ENCODE measurements at places on chromosomes 1 and 21. TPM values are rescaled to one million over a fixed set of nuclear protein-coding genes. Genes with fewer than 3 reads are reported as not detected.
A peak's percentile ranks its signal among the peaks of the same experiment; 100 is the strongest.

DNA sequence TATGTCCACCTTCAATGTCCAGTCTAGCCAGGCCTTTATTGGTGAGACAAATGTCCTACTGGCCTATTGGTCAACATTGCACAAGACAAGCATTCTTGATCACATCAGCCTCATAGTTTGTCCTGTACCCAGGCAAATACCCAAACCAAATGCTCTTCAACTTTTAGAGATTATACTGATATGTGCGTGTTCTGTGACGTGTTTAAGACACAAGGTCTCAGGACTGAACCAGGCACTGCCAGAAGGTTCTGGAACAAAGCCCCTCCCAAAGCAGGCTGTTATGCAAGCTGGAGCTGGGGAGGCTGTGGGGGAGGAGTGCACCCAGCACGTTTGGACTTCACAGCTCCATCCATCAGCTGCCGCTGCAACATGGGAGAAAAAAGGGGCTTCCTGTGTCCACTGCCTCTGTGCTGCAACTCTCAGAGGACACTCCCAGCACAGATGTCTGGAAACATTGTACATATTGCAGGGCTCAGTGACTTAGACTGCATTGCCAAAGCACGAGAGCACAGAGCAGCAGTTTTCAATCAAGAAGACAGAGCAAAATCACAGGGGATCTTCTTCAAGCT lies 45.9 kb downstream of the NID1 start:
- no peaks in the 10 kb centered on the region for H3K27me3 ChIP-seq
- no peaks in the 10 kb centered on the region for H3K4me1 ChIP-seq
- DNase-seq: no peak
- H3K36me3 ChIP-seq: peaks cover 10% of the 10 kb centered on the region

GRCh38 chr1:172054172-172054571 lies 212.9 kb downstream of the DNM3 start:
- no peak for DNase-seq
- H3K36me3 ChIP-seq: no peaks in the 10 kb centered on the region
- no peaks in the 10 kb centered on the region for H3K27me3 ChIP-seq
- H3K4me1 ChIP-seq: peaks cover 2% of the 10 kb centered on the region
- H3K4me3 ChIP-seq: no peak overlapping the region

TRNP1 gene
- 48.8 TPM for total RNA-seq

DNA sequence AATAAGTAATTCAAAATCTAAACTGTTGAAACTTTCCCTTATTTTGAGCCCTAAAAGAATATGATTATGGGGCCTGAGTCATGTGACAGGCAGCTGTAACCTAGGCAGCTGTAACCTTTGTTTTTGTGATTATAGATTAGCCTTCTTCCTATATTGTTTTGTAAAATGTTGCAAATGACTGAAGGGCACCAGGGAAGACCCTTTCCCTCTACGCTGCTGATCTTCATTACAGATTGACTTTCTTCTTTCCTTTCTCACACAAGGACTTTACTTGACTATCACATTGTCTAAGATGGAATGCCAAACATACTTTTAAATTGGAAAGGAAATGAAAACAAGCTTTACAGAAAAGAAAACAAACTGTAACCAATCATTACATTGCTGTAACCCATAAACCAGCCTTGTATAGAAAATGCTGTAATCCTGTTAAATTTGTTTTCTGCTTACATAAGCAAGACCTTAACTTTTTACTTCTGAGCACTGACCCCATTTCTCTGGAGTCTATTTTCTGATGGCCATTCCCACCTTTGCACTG lies 242.2 kb downstream of the RGS7 start:
- no peaks in the 10 kb centered on the region for H3K36me3 ChIP-seq
- no peak overlapping the region for H3K4me3 ChIP-seq
- no peak overlapping the region for H3K27ac ChIP-seq

DNA sequence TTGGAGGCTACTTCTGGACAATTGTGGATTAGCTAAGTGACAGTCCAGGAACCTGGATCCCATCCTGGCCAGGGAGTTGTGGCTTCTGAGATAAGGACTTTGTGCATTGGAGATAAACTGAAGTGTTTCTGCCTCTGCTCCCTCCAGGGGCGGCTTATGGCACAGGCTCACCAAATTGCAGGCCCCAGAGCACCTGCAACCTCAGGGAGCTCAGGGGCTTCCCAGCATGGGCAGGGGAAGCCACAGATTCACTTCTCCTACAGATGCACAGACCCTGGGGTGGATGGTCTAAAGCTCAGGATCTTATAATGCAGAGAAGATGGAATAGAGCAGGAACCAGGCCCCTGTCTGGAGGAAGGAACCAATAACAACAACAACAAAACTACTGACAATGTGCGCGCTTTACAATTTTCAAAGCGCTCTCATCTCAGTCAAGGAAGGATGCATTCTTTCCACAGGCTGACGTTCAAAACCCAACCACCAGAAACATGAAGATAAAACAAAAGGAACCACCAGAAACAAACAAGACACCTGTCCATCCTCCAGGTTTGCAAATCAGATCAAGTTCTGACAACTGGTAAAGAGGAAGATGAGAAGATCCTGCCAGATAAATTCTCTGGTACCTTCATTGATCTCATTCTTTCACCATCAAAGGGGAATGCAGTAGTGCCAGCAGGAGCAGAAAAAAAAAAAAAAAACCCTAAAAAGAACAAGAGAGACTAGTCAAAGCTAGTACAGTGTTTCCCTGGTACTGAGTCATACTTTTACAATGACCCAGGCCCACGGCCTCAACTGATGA lies 121.0 kb upstream of the IRF2BP2 start:
- no peaks in the 10 kb centered on the region for H3K36me3 ChIP-seq
- no peak overlapping the region for H3K27ac ChIP-seq
- no peaks in the 10 kb centered on the region for H3K27me3 ChIP-seq
- peaks cover 29% of the 10 kb centered on the region for H3K4me1 ChIP-seq

DNA sequence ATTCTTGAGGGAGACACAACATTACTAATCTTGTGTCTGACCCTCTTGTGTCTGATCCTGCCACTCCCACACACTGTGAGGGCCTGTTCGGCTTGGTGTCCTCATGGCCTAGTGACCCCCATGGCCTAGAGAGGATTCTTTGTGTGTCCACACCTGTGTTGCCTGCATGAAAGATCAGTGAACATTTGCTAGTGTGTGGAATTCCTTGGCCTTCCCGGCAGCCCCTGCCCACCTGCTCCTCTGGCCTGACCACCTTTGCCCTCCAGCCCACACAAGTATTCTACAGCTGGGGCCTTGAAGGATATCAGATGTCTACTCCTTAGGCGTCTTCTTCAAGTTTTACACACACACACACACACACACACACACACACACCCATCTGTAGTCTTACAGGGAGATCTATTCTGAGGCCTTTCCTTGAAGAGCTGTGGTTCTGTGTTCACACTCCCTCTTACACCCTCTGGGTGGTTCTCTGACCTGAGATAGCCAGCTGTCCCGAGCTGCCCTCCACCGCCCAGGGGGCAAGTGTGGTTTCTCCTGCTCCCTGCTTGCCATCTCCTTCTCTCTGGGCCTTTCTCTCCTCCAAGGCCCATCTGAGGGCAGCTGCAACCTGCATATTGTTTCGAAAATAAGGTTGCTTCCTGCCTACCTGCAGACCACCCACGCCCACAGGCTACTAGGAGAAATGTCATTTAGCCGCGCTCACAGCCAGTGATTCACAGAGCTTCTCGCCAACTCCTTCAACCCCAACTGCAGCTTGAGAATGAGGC lies 45.4 kb downstream of the CD247 start:
- H3K27me3 ChIP-seq: peaks cover 7% of the 10 kb centered on the region
- H3K4me1 ChIP-seq: peaks cover 2% of the 10 kb centered on the region
- H3K27ac ChIP-seq: no peak overlapping the region
- H3K4me3 ChIP-seq: no peak overlapping the region
- no peaks in the 10 kb centered on the region for H3K36me3 ChIP-seq

CENPS gene
- 22.5 TPM for total RNA-seq

DNA sequence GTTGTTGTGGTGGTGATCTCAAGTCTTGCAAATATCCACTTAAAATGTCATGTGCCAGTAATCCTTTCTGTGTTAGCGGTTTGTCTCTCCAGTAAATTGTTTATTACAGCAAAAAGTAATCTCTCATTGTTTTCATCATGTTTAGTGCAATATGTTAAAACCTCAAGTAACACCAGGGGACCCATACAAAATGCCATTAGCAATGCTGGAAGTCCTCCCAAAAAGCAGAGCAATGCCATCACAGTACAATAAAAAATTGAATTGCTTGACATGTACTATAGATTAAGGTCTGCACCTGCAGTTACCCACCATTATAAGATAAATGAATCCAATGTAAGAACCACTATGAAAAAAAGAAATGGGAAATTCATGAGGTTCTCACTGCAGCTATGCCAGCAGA lies 1606.5 kb downstream of the BRINP3 start:
- DNase-seq: no peak
- no peak overlapping the region for H3K27ac ChIP-seq
- H3K4me1 ChIP-seq: no peaks in the 10 kb centered on the region
- H3K27me3 ChIP-seq: no peaks in the 10 kb centered on the region

- no peaks in the 10 kb centered on the region for H3K36me3 ChIP-seq
- H3K27ac ChIP-seq: peak overlapping the region; percentile 91
- peaks cover 6% of the 10 kb centered on the region for H3K4me1 ChIP-seq
- peaks cover 8% of the 10 kb centered on the region for H3K27me3 ChIP-seq
- peak overlapping the region; percentile 87 for H3K4me3 ChIP-seq
Observed at GRCh38 chr1:193104502-193104906, 710 bp downstream of the GLRX2 start.

CTSK gene
- 7.4 TPM for total RNA-seq

DNA sequence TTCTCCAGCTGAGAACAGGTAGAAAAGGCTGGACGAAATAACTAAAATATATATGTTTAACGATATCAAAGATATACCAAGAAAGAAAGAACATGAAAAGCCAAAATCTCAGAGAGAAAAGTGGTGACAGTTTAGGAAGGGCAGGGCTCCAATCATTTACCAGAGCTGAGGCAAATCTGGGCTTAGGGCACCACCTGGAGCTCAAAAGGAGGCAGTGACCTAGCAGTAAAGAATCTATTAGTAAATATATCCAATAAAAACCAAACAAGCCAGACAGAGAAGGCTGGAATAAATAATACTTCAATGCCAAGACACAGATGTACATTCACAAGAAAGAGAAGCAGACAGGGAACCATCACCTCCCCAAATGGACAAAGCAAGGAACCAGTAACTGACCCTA lies 43.5 kb downstream of the CHIA start:
- no peak overlapping the region for H3K4me3 ChIP-seq
- no peak for DNase-seq
- no peak overlapping the region for H3K27ac ChIP-seq
- H3K36me3 ChIP-seq: peaks cover 2% of the 10 kb centered on the region

- no peaks in the 10 kb centered on the region for H3K27me3 ChIP-seq
- no peak for DNase-seq
- peaks cover 11% of the 10 kb centered on the region for H3K36me3 ChIP-seq
- H3K27ac ChIP-seq: no peak overlapping the region
- H3K4me3 ChIP-seq: no peak overlapping the region
- H3K4me1 ChIP-seq: peaks cover 4% of the 10 kb centered on the region
Observed at GRCh38 chr1:235739124-235739523, 89.5 kb upstream of the GNG4 start.

GRCh38 chr1:57719274-57719673 lies 295.4 kb upstream of the DAB1 start:
- peaks cover 3% of the 10 kb centered on the region for H3K4me1 ChIP-seq
- H3K4me3 ChIP-seq: no peak overlapping the region
- no peak overlapping the region for H3K27ac ChIP-seq
- DNase-seq: no peak
- peaks cover 6% of the 10 kb centered on the region for H3K27me3 ChIP-seq
- H3K36me3 ChIP-seq: no peaks in the 10 kb centered on the region

DNA sequence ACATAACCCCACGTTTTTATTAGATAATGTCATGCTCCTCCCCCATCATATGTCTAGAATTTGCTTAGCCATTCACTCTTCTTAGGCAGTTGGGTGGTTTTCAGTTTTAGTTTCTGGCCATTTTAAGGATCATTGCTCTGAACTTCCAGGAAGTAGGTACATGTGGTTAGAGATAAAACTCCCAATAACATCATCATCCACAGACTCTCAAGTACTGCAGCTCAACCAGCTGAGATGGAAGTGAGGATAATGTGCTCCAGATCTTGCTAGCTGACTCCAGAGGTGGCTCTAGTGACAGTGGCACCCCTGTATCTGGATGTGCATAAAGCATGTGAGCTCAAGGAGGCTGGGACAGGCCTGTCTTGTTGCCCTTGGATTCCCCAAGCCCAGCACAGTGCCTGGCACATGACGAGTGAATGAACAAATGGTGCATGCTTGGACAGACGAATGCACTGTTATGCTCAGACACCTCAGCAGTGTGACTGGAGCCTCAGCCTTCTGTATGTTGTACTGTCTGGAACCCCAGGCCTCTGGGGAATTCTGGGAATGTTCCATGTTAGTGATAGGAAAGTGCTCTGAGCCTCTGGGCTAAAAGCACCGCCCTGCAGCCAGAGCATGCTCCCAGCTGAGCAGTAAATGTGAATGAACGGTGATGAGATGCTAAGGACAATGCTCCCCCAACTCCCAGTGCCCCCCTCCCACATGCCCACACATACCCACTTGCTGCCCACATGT lies 16.4 kb upstream of the KCNN3 start:
- H3K4me1 ChIP-seq: peaks cover 5% of the 10 kb centered on the region
- no peak overlapping the region for H3K27ac ChIP-seq
- peaks cover 6% of the 10 kb centered on the region for H3K27me3 ChIP-seq
- DNase-seq: no peak
- no peaks in the 10 kb centered on the region for H3K36me3 ChIP-seq
- no peak overlapping the region for H3K4me3 ChIP-seq

DNA sequence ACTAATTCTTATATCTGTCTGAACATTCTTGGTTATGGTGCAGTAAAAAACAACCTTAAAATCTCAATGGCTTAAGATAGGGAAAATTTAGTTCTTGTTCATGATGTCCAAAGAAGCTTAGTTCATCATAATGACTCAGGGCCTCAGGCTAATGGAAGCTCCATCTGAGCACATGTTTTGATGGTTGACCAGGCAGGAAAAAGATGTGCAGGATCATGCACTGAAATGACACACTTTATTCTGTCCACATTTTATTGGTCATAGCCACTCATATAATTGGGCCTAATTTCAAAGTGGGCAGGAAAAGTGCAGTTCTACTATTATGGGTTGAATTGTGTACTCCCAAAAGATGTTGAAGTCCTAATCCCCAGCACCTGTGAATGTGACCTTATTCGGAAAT lies 198.2 kb downstream of the CENPF start:
- no peak overlapping the region for H3K27ac ChIP-seq
- H3K27me3 ChIP-seq: peaks cover 4% of the 10 kb centered on the region
- no peaks in the 10 kb centered on the region for H3K4me1 ChIP-seq
- no peaks in the 10 kb centered on the region for H3K36me3 ChIP-seq
- DNase-seq: no peak
